CD4-positive, alpha-beta T cell treated with Interleukin-1 beta for 1 hour (primary cell): ENCODE measurements at places on chromosomes 7 and 10.

- no peak for DNase-seq
Observed at GRCh38 chr7:155997431-155998327, 185.4 kb upstream of the SHH start.

GRCh38 chr10:55398497-55398882 is 597.5 kb upstream of the PCDH15 start:
- DNase-seq, result no peak

- DNase-seq, result no peak
Observed at GRCh38 chr7:81929386-81929785, 159.5 kb upstream of the HGF start.

- DNase-seq, result no peak
Observed at GRCh38 chr7:95871075-95871848, 98.9 kb downstream of the DYNC1I1 start.

GRCh38 chr7:157615101-157615817 is 278.5 kb downstream of the DNAJB6 start:
- no peak for DNase-seq

DNA sequence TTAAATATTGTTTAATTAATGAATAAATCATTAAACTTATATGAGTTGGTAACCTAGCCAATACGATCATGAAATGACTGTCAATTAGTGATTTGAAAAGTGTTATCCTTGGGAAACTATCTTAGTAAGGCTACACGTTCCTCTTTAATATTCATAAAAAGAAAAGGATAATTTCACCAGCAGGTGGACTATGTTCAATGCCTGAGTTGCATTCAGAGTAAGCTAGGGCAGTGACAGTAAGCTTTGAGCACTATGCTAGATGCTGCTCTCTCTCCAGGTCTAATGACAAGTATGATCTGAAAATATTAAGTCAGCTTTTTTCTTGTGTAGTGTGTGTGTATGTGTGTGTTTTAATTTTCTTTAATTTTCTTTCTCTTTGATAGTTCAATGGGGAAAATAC is 486.3 kb upstream of the PCDH15 start:
- DNase-seq, result no peak
